ENCODE measurements at places on chromosomes 7 and 10.

DNA sequence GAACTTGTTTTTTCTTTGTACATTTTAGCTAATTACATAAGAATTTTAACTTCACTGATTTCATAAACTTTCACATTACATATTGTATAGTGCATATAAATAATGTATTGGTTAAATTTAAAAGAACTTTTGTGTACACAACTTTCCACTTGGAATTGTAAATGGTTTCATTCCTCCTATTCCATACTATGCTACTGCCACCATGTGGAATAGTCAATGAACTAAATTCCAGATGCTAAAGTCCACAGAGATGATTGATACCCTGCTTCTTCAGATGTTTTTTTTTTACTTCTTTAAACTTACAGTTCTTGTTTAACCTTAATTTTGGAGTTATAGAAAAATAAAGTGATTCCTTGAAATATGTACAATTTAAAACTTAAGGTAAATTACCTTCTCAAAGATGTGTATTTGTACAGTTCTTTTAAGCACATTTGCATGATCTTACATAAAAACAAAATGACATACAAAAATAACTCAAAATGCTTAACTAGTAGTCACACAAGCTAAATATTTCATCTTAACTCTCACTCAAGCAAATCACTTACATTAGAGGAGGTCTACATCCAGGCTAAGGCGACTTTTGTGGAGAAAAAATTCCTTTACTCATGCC is 247.6 kb upstream of the HGF start:
- no peak for DNase-seq

- DNase-seq: no peak
These were observed 568 bp downstream of the PRSS2 start for GRCh38 chr7:142771353-142771723.

DNA sequence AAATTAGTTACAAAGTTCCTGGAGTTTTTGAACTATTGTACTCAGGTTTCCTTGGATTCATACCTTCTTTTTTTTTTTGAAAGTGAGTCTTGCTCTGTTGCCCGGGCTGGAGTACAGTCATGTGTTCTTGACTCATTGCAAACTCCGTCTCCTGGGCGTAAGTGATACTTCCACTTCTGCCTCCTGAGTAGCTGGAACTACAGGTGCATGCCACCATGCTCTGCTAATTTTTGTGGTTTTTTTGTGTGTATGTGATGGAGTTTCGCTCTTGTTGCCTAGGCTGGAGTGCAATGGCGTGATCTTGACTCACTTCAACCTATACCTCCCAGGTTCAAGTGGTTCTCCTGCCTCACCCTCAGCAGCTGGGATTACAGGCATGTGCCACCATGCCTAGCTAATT is 22.3 kb downstream of the MCM10 start:
- DNase-seq: no peak

GRCh38 chr7:105353752-105354328 is 34.9 kb downstream of the SRPK2 start:
- DNase-seq: no peak

GRCh38 chr10:69361303-69361614 is 55.5 kb downstream of the TACR2 start:
- DNase-seq: no peak

GRCh38 chr7:29471444-29472138 is 92.0 kb upstream of the PRR15 start:
- no peak for DNase-seq

DNA sequence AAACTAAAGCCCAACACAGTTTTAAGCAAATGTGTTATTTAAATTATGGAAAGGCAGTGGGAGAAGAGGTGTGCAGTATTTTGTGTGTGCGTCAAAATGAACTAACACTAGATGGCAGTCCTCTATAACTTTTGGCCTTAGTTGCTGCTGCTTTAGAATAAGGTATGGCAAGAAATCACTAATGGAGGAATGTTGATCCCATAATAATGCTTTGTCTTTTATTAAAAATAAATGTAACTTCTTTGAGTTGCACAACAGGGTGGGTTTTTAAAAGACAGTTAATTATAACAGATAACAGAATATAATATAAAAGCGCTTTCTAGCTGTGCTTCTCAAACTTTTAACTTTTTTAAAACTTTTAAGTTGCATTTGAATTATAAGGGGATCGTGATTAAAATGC is 56.4 kb downstream of the BBS9 start:
- DNase-seq: no peak

DNA sequence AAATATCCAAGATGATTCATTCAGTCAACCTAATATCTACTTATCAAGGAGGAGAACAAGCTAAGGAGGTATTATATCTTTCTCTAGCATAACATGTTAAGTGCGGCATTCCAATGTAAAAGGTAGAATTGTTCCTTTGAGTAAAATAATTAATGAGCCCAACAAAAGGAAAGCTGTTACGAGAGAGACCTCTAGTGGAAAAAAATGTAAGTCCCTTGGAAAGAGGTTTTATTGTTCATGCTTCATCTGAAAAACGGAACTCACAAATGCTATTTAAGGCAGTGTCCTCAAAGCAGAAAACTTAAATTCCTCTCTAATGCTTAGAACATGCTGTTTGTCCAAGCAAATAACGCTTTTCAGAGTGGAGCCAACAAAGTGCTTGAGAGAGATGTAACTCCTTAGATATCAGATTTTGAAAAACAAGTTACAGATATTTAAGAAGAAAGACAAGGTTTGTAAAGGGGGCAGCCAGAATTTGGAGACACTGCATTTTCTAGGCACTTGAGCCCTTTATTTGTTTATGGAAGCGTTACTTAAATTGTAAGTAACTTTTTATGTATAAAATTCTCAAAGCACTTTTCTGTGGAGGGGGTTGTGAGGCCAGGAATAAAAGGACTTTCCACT is 119.9 kb downstream of the TFEC start:
- no peak for DNase-seq

DNA sequence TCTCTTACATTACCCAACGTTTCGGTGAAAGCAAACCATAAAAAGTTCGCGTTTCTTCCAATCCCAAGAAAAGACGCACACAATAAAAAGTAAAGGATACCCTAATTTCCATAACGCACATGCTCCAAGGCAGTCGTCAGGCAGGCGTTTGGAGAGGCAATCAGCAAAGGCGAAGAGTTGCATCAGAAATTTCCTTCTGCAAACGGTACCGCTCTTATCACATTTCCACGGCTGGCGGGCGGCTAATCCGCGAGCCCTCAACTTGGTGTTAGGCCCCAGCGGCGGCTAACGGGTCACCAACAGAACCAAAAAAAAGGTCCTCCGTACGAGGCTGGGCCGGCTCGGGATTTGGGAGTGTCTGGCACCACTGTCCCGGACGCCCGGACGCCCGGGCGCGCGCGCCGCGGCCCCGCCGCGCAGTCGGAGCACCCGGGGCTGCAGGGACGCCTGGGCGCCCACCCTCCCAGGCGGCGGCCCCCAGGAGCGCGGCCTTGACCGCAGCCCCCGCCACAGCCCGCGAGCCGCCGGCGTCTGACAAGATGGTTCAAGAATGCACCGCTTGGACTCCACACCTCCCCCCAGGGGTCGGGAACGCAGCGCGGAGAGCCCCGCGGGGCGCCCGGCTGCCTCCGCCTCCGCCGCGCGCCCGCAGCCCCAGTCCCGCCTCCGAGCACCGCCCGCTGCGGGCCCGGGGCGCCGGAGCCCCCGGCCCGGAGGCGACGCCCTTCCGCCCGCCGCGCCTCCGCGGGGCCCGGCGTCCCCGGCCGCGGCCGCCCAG is 9.8 kb upstream of the GRB10 start:
- DNase-seq: no peak

GRCh38 chr10:125646311-125646710 is 36.7 kb downstream of the TEX36 start:
- no peak for DNase-seq

- no peak for DNase-seq
These were observed 568.3 kb downstream of the INHBA start for GRCh38 chr7:41134300-41135255.

GRCh38 chr7:106791526-106791925 is 73.6 kb upstream of the PIK3CG start:
- DNase-seq: no peak

DNA sequence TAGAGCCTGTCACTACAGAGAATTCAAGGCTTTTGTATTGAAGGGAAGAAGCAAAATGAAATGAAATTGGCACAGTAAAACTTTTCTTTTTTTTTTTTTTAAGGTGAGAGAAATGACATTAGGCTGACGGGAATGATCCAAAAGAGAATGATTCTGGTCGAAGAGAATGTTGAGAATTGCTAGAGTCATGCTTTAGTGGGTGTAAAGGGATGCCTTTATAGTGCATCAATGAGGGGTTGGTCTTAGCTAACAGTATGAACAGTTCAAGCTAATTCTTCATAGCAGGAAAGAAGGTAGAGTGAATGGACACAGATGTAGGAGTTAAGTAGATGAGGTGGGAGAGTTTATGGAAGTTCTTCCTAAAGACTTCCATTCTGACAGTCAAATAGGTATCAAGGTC is 32.3 kb upstream of the LSM8 start:
- no peak for DNase-seq

- no peak for DNase-seq
These were observed 158.9 kb upstream of the TMEM106B start for GRCh38 chr7:12052211-12052610.

DNA sequence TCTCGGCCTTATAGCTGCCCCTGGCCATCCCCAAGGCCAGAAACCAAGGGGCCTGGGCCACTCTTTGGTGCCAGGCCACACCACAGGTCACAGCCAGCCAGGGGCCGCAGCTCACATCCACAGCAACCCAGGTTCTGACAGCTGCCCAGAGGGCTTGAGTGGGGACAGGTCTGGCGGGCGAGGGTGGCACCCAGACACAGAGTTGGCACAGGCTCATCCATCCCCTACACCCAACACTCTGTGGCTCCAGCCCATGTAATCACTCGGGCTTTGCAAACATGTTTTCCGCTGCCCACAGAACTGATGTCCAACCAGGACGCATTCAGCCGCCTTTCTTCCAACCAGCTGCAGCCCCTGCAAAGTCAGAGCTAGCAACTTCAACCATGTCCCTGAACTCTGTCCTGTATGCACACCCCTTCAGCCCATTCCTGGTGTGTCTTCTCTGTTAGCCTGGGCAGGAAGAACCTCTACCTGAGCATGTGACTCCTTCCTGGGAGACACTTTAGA is 57.7 kb upstream of the PPP2R2D start:
- DNase-seq: no peak

GRCh38 chr7:66720561-66720960 is 20.0 kb upstream of the RABGEF1 start:
- DNase-seq: no peak

DNA sequence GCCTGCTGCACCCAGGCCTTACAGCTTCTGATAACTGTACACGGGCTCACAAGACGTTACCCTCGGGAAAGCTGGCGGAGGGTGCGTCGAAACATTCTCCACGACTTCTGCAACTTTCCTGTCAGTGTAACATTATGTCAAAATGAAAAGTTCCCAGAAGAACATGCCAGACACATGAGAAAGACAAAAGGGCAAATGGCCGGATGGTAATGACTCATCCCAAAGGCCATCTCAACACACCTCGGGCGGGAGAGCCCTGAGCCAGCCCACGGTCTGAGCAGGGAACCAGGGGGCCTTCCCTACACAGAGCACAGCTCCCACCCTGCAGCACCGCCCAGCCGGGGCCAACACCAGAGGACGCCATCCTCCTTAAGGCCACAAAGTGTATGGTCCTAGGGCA is 118.7 kb downstream of the MAD1L1 start:
- DNase-seq: no peak

DNA sequence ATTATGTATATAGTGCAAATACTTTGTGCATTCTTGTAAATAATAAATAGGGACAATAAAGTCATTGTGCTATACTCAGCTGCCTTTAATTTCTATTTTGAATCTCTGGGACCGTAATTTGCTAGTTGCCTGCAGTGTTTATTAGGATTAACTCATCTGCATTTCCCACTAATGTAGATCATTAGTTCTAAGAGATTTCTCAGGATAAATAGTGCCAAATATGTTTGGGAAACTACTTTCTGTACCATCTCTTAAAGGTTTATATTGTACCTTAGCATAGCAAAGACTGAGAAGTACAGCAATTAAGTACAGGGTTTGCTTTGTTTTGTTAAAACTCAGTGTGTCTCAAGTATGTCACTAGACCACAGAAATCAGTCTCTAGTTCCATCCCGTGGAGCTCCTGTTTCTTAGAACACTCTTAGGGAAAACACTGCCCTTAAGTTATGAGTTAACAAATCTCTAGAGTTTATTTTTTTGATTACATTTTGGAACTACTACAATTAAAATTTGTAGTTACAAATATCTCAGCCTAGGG is 26.0 kb downstream of the ADD3 start:
- no peak for DNase-seq

- DNase-seq: no peak
These were observed 16.2 kb upstream of the TNRC18 start for GRCh38 chr7:5439572-5440496.

DNA sequence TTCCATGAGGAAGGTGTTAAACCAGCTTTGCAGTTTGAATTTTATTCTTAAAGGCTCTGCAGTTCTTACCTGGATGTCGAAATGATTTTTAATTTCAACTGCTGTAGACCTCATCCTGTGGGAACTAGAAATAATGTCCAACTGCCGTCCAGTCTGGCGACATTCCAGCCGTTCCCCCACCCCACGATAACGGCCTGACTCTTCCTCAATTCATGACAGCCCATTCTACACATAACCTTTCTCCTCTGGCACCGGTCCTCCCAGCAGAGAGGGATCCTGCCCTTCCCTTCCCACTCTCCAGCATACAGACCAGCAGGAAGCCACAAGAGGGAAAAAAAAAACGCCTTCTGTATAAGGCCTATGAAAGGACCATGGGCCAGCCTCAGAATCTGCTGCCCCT is 51.8 kb upstream of the PRR15 start:
- DNase-seq: no peak

DNA sequence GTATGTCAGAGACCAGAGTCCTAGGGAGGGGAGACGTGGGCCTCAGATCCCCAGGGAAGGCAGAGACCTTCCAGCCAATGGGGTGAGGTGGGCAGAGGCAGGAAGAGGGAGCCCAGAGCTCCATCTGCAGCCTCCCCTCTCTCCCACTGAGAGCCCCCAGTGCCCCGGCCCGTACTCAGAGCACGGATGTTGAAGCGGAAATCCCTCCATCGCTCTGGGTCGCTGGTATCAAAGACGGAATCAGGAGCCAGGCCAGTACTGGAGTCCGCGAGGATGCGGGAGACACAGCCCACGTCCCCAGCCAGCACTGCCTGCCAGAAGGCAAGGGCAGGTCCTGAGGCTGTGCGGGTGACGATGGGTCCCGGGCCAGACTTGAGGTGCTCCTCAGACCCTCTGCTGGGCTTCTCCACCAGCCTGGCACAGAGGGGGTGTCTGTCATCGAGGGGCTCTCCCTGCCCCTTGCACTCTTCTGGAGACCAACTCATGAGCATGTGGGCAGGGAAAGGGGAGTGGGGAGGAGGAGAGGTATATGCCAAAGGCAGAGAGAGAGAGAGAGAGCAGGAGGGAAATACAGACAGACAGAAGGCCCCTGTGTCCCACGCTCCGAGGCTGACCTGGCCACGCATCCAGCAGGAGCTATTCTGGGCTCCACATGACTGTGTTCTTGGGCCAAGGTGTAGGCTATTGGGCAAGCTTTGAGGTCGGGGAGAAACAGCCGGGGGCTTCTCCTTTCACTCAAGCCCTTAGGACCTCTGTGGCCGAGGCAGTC is at the start of gene ASB10:
Gene ASB10 (minus strand): TSS at position 611 of the 769 bp plus-strand sequence. CDS start 120 bp downstream, at position 491.
- no peak for DNase-seq

All from stimulated activated CD4-positive, alpha-beta T cell treated with anti-CD3 and anti-CD28 coated beads, Interleukin-1b, Interleukin-23, amount 100 ng/mL, for 1 hour (primary cell).